Activated naive CD4-positive, alpha-beta T cell treated with anti-CD3 and anti-CD28 coated beads, Interleukin-2, amount 50 U/mL, for 72 hours (primary cell): ENCODE measurements at places on chromosomes 1 and 21.

DNA sequence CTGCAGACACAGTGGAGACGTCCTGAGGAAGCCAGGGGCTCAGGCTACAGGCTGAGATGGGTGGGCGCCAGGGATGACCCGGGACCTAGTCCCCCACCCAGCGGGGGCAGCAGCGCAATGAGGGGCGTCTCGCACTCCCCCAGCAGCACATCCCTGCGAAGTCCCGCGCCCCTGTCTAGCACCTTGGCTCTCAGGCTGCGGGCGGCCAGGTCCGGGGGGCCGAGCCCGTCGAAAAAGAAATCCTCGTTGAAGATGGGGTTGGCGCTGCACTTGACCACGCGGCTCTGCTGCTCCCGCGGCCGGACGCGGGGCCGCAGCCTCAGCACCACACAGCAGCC, 1.8 kb downstream of the C2CD4D start:
- no peak for DNase-seq

DNA sequence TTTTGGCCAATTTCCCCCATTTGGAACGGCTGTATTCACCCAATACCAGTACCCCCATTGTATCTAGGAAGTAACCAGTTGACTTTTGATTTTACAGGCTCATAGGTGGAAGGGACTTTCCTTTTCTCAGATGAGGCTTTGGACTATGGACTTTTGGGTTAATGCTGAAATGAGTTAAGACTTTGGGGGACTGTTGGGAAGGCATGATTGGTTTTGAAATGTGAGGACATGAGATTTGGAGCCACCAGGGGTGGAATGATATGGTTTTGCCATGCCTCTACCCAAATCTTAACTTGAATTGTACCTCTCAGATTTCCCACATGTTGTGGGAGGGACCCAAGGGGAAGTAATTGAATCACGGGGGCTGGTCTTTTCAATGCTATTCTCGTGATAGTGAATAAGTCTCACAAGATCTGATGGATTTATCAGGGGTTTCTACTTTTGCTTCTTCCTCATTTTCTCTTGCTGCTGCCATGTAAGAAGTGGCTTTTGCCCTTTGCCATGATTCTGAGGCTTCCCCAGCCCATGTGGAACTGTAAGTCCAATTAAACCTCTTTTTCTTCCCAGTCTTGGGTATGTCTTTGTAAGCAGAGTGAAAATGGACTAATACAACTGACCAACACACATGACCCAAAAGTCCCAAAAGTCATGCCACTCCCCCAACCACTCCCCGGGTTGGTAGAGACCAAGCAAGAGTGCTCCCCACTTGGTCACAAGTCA, 35.4 kb upstream of the ZNF496 start:
- DNase-seq: no peak

DNA sequence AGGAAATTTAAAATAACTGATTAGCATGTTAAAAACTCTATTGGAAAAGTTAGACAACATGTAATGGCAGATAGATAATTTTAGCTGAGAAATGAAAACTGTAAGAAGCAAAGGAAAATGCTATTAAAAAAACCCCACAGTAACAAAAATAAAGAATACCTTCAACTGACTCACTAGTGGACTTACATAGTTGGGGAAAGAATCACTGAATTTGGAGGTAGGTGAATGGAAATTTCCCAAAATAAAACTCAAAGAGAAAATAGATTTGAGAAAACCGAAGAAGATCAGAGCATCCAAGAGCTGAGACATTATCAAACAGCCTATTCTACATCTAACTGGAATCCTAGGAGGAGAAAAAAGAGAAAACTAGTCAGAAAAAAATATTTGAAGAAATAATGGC, 34.7 kb downstream of the PDE4B start:
- DNase-seq: no peak

- no peak for DNase-seq
Measured at GRCh38 chr1:168161459-168161858, 17.3 kb upstream of the TIPRL start.

GRCh38 chr21:25997788-25998611, 172.6 kb downstream of the APP start:
- no peak for DNase-seq

DNA sequence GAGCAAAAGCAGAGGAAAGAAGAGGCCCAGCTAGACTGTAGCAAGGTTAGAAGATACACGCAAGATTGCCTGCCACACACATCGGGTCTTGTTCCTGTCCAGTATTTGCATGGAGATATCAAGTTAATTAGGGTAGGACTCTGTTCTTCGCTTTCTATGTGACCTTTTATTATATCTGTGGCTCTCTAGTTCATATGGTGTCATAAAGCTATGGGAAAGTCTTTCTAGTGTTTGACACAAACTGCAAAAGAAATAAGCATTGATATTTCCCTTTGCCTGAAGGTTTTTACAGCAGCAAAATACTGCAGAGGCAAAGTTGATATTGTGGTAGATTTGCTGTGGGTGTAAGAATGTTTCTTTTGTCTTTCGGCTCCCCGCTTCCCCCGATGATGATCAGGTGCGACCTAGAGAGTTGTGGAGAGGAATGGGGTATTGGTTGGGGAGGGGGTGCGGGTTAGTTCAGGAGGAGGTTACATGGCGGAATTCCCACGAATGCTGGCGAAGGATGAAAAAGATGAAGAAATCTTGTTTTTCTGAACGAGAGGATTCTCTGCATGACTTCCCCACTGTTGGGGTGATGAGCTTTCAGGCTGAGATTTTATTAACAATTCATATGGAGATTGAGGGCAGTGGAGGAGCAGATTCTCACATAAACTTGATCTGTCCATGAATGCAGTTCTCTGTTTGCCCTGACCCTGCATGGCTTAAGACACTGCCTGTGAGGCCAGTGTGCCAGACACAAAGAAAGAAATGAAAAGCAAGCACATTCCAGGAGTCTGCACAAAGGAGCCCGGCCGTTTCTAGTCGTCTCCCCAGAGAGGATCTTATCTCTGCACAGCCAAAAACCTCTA, 550.2 kb downstream of the USP25 start:
- no peak for DNase-seq

DNA sequence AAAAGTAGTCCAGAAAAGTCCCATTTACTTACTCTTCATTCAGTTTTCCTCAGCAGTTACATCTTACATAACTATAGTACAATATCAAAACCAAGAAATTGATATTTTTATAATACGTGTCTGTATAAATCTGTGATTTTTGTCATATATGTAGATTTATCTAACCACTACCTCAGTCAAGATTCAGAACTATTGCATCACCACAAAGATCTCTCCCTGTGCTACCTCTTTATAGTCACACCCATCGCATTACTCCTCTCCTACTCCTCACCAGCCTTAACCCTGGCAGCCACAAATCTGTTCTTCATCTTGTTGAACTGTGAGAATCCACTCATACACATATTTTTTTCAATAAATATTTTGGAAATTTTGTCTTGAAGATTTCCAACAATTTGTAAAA, 72.5 kb downstream of the RALGPS2 start:
- DNase-seq: no peak

DNA sequence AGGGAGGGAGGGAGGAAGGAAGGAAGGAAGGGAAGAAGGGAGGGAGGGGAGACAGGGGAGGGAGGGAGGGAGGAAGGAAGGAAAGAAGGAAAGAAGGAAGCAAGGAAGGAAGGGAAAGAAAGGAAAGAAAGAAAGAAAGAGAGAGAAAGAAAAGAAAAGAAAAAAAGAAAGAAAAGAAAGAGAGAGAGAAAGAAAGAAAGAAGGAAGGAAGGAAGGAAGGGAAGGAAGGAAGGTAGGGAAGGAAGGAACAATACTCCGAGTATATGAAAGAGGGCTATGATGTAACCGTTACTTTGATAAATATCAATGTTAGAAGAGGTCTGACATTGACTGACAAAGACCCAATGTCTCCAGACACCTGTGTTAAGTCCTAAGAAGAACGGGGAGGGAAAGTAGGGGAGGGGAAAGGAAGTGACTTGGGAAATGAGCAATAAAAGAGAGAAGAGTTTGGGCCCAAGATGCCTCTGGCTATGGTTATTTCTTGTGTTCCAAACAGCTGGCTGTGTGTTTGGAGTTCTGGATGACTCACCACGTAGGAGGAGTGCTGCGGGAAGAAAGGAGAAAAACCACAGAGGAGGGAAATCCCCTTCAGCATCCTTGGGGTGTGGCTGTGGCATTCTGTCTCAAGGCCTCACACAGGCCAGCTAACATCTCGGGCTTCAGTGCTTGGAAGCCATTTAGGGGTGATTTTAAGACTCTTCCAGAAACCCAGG, 37.0 kb upstream of the RXRG start:
- peak; percentile 10 for DNase-seq

DNA sequence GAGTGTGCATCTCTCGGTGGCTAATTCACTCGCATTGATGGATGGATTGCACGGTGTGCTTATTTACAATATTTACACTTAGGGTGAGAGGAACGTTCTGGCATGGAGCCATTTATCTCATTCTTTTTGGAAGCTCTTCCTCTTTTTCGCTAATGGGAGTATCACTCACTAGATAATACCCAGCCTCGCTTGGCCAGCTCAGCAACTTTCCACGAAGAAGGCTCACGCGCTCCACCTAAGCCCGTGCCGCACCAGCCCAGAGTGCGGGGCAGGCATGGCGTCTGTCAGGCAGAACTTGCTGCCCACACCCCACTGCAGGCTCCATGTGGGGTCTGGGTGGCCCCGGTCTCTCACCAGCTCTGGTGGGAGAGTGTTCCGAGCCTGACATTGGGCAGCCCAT, 484.9 kb downstream of the NPHP4 start:
- no peak for DNase-seq

- DNase-seq: no peak
Measured at GRCh38 chr1:4170548-4171340, 270.7 kb upstream of the C1orf174 start.

DNA sequence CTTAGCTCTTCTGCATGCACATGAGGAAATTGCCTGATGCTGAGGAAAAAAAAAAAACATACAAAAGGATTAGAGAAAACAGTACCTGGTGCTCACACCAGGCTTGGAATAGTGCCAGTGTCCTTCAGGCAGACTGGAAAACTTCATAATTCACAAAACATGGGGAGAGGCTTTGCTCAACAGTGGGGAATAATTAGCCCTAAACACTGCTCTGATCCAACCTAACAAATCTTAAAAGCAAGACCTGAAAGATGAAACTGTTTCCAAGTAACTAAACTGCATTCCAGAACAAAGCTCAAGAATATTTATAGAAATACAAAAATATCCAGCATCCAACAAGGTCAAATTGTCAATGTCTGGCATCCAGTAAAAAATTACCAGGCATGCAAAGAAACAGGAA, 124.8 kb downstream of the AK5 start:
- no peak for DNase-seq

DNA sequence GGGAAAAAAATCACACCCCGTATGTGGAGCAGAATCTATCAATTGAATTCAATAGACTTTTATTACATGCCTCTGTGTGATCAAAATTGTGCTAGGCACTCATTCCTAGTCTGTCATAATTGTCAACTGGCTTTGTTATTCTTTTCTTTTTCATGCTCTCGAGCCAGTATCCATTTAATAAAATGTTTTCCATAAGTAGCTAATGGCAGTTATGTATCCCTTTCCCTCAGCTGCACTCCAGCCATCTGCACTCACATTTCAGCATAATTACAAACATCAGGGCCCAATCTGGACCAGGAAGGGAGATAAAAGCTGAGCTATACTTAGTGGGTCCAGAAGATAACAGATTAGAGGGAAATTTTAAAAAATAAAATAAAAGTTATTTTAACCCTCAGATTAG, 15.9 kb downstream of the RGS5 start:
- DNase-seq: no peak
